ENCODE measurements at places on chromosomes 12 and 14. TPM values are rescaled to one million over a fixed set of nuclear protein-coding genes. Genes with fewer than 3 reads are reported as not detected.

- DNase-seq = no peak
Observed at GRCh38 chr12:123595729-123596128, 6.2 kb upstream of the DDX55 start.

DNA sequence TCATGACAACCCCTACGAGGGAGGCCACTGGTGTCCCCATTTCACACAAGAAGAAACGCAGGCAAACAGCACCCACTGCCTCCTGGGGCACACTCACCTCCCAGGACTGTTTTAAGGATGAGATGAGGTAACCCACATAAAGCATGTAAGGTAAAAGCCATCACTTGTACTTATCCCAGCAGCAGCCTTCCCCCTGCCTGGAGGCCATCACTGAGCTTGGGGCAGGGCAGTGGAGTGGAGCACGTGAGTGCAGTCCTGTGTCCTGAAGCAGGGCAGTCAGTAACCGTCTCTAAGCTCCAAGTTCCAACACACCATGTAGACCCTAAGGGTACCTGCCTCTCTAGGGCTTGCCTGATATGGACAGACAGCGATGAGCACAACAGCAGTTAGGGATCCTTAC is 1.7 kb downstream of the POLE start:
- DNase-seq = no peak

DNA sequence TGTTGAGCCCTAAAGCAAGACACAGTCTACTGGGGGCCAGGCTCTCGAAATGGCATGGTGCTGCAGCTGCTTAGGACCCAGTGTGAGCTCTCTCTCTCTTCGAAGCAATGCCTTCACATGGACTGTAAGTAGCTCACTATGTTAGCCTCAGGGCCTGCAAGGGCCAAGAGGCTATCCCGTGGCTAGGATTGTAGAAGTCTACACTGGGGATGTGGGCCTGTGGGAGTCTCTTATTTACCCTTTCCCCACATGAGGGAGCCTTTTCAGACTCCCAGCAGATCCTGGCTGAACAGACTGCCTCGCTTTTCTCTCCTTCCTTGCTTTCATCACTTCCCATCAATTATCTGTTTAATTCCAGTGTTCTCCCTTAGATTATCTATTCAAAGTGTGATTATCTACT is 101.4 kb downstream of the GPR65 start:
- no peak for DNase-seq

DNA sequence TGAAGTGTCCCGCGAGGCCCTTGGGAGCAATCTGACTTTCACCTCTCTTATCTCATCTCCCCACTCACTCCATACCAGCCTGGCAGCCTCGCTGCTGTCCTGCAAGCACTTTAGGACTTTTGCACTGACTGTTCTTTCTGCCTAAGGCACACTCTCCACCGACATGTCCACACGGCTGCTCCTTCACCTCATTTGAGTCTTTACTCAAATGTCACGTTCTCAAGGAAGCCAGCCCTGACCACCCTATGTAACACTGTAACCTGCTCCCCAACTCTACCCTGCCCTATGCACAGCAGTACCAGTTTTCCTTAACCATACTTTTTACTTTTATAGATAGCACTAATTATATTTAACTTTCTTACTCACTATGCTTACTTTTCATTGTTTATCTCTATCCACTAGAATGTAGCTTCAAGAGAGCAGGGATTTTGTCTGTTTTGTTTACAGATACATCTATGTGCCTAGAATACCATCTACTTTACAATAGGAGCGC is 32.0 kb downstream of the PRKD1 start:
- DNase-seq = peak; percentile 42

GLIPR1L1 gene
- polyA plus RNA-seq = 0.27 TPM

HELB gene
- polyA plus RNA-seq = 3.5 TPM

DNA sequence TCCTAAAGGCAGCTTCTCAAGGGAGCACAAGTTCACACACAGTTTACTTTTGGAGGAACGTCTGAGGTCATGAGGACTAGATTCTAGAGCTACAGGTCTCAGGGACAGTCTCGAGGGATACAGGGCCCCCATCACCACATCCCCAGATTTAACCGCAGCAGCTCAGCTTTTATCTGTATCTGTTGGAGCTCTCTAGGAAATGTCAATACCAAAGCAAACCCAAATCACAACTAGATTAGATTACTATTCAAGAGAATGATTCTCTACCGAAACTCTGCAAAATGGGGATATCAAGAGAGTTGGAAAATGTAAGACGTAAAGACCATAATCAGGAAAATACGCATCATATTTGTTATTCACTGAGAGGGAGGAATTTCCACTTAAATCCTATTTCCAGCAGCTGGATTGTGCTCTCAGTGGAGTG is 4.0 kb upstream of the MYRFL start:
- DNase-seq = no peak

- DNase-seq = peak; percentile 78
Observed at GRCh38 chr12:51270067-51270950, at the start of gene SMAGP. SMAGP (minus strand) TSS chr12:51270415; CDS start chr12:51269278, 1,137 bp downstream.

DNA sequence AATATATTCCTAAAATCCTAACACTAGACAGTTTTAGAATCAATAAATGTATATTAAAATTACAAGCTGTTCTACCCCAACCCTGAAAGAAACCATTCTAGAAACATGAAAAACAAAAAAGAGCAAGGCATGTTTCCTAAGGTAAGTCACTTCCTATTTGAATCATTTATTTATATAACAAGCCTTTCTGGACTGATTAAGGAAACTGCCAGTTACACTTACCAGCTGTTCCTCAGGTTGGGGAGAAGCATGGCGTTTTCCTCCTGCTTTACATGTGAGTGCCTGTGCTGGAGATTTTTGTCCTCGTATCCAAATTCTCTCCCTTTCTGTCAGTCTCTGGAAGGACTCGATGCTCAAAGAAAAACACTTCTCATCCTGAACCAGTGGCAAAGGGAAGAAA is 183.3 kb downstream of the EFCAB11 start:
- no peak for DNase-seq

DNA sequence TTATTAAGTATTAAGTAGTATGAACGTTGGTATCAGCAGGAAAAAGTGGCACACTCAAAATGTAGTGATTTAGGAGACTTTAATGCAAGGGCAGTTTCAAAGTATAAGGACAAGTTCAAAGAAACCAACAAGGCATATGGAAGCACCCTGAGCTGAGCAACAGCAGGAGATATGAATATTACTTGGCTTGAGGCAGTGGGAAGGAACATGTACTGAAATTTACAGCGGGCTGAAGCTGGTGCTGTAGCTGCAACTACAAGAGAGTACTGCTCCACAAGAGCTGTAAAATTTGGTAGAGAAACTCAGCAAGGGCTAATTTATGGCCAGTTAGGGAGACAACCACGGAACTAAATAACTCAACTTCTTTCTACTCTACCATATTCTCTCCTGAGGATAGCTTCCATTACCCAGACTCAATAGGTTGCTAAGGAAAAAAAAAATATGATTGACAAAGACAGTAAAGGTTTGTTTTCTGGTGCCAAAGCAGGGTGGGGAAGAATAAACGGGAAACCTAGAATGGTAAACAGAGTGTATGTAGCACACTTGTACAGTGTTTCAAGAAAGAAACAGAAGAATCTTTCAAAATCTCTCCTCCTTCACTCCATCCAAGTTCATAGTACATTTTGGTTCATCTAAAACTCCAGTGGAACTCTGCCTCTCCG is 487.8 kb upstream of the MGAT4C start:
- DNase-seq = no peak

DNA sequence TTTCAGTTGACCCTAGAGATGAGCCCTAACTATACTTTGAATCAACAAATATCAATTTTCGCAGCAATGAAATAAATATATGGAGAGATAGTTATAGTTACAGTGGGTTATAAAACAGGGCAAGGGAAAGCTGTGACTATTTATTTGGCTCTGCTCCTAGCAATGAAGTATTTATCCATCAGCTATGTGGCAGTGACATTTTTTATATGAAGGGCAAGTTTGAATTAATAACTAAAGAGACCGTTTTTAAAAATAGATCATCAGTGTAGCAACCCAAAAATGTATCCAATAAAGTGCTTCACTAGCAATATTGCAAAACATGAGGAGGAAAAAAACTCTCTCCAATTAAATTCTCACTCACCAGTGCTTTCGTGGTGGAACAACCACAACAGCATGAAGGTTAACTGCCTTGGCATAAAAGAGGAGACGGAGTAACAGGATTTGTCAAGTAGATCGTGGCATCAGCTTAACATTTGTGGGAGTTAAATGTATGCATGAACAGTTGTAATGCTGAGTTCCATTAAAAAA is 58.1 kb upstream of the NUDT4 start:
- no peak for DNase-seq

E2F7 gene
- polyA plus RNA-seq = 3.7 TPM

MUCL1 gene
- polyA plus RNA-seq = not detected

DNA sequence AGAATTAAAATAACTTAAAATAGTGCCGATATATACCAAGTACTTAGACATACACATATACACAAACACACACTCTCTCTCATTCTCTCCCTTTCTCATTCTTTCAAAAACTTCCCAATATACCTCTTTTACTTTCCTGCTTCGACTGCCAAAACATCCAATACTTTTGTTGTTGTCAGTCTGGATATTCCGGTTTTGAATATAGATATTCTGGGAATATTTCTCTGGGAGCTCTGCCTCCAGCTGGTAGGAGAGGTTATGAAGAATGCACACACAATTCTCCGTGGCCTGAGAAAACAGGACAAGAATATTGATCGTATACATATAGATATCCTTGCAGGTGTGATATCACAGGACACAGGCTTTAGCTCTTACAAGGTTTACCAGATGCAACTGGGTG is 66.6 kb upstream of the YARS2 start:
- DNase-seq = no peak

LMNTD1 gene
- polyA plus RNA-seq = 0.22 TPM

- peak; percentile 47 for DNase-seq
Observed at GRCh38 chr12:47079981-47080724, 394 bp upstream of the AMIGO2 start.

PLEKHH1 gene
- 110 TPM for polyA plus RNA-seq

DNA sequence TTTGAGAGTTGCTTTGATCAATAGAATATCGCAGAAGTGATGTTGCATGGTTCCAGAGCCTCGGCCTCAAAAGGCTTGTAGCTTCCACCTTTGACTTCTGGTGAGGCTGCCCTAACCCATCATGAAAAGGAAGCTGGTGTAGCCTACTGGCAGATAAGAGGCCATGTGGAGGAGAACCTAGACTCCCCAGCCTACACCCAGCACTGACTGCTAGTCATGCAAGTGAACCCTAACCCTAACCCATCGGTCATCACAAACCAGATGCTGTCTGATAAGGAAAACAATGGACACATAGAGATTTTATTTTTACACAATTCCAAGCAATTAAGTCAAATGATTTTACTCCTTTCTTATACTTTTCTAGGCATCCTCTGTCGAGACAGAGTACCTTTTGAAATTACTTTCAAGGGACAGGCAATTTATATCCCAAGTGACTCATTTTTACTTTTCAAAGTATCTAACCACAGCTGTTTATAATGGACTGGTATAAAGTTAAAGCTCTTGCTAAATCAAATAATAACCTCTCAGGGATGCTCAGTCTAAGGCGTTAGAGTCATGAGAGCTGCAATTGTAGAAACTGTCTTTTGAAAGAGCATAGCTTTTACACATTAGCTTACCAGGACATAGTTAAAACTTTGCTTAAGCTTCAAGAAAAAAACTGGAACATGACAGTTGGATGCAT is 17.6 kb downstream of the PTPRB start:
- no peak for DNase-seq

GRCh38 chr12:39176356-39176755 is 266.6 kb downstream of the KIF21A start:
- no peak for DNase-seq

DNA sequence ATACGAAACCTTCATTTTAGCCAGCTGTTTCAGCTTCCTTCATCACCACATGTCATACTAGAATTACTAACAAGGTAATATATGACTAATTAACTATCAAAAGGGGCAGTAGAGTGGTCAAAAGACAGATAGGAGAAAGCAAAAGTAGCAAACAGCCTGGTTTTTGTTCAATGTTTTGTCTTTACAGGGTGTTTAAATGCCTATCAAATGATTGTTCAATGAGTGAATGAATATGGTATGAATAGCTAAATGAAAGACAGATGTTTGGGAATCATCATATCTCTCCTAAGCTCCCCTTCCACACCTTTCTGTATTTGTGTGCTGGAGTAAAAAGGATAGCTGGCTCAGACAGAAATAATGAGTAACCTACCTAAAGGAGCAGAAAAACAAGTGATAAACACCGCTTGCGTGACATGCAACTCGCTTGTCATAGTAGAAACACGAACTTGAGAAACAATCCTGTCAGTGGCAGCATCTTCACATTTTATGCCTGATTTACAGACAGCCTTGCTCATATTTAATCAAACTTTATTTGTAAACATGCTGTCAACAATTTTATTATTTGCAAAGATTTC is 34.2 kb downstream of the ABCC9 start:
- DNase-seq = no peak

PPFIA2 gene
- 2.4 TPM for polyA plus RNA-seq

DNA sequence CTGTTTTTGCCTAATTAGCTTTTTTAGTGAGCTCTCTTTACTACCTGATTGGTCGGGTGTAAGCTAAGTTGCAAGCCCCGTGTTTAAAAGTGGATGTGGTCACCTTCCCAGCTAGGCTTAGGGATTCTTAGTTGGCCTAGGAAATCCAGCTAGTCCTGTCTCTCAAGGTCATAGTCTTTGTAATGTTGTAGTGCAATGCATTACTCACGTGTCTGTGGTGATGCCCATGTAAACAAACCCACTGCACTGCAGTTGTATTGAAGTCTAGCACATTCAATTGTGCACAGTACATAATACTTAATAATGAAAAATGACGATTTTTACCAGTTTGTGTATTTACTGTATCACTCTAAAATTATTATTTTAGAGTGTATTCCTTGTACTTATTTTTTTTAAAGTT is 335.5 kb downstream of the NUAK1 start:
- DNase-seq = no peak

GRCh38 chr12:10940389-10940788 is 1.3 kb upstream of the TAS2R14 start:
- no peak for DNase-seq

DNA sequence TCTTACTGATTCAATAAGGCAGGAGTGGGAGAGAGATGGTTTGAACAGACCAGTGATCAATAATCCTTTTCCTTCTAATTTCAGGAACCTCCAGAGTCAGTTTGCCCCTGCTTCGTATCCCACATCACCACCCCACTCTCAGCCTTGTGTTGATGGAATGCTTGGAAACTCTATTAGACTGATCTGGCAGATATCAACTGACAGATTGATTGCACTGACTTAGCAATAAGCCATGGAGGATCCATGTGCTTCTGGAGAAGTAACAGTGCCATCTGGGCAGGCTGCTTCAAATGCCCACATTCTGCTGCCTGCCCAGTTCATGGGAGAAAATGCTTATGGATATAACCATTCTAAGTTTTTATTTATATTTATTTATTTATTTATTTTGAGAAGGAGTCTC is 218.0 kb downstream of the SLC2A13 start:
- no peak for DNase-seq

- DNase-seq = no peak
Observed at GRCh38 chr14:61343471-61343870, 22.1 kb downstream of the PRKCH start.

DNA sequence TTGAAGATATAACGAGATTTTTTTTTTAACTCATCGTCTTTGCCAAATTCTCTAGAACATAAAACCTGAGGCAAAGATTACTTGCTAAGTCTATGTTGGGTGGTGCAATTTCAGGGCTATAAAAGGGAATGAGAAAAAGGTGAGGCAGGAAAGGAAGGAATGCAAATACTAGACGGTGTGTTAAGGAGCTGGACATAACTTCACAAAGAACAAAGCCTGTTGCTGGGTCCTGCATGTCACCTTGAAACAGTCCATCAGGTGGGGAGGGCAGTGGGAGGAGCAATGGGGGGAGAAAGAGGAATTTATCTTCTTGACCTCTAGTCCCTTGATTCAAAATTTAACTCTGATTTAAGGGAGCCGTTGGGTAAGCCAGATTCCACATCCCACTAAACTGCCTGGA is 16.1 kb upstream of the DUSP6 start:
- DNase-seq = peak; percentile 68

GRCh38 chr12:107144990-107145389 is 51.6 kb upstream of the CRY1 start:
- DNase-seq = no peak

Measured in large intestine (tissue), 12 donors.